Body of pancreas (tissue), 4 donors: ENCODE measurements at places on chromosomes 7 and 10. TPM values are rescaled to one million over a fixed set of nuclear protein-coding genes. Genes with fewer than 3 reads are reported as not detected.

Gene NEBL
- total RNA-seq = 18.5 TPM

Gene CARD11
- 2.0 TPM for total RNA-seq

Gene CELF2
- 11.2 TPM for total RNA-seq

Gene MALSU1
- total RNA-seq = 6.3 TPM

Gene SLC26A5
- total RNA-seq = not detected

Gene ZNF735
- total RNA-seq = not detected

Gene ZNF485
- 9.6 TPM for total RNA-seq

Gene MSS51
- total RNA-seq = 2.3 TPM

Gene SNX8
- 6.2 TPM for total RNA-seq

Gene ANKRD30A
- not detected for total RNA-seq

Gene DYDC2
- not detected for total RNA-seq

Gene UCMA
- total RNA-seq = not detected

Gene LRRC61
- 4.9 TPM for total RNA-seq

Gene ZPBP
- not detected for total RNA-seq

Gene KNDC1
- total RNA-seq = 0.52 TPM

Gene NPM3
- 18.1 TPM for total RNA-seq

Gene ZNF862
- 10.9 TPM for total RNA-seq

Gene MYL7
- not detected for total RNA-seq

Gene TFR2
- total RNA-seq = not detected

Gene ACTL6B
- not detected for total RNA-seq

Gene OLAH
- total RNA-seq = not detected

Gene ASZ1
- total RNA-seq = not detected

Gene GNGT1
- not detected for total RNA-seq

Gene NOS3
- 4.9 TPM for total RNA-seq

Gene AKR1C8
- total RNA-seq = not detected

Gene LRRN3
- total RNA-seq = 2.6 TPM

Gene NPY4R2
- not detected for total RNA-seq

Gene CALML3
- total RNA-seq = not detected

Gene MACC1
- 16.6 TPM for total RNA-seq

Gene HYAL4
- total RNA-seq = not detected

Gene SPDYE8
- total RNA-seq = not detected
